ENCODE measurements at places on chromosomes 5 and 9.

- no peak for DNase-seq
Measured at GRCh38 chr9:112258106-112258505, 75.3 kb downstream of the PTBP3 start.

GRCh38 chr5:69509212-69509611, 16.6 kb downstream of the OCLN start:
- DNase-seq: no peak

DNA sequence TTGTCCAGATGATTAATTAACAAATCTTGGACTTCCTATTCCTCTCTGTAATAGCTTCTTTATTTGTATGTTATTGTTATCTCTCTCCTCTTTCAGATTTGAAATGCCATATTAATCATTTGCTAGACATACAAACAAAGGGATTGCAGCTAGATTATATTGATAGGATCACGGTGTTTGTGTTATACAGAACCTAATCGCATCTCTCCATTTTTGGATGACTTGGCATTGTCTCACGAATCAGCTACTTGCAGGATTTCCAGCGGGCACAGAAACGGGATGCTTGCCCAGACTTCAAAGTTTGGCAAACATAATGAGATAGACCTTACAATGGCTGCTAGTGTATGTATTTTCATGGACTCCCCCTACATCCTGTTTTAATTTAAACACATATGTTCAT, 368.1 kb downstream of the TLE4 start:
- DNase-seq: no peak

GRCh38 chr9:21029661-21030060, 1.8 kb downstream of the HACD4 start:
- DNase-seq: no peak

GRCh38 chr5:3741374-3741770, 145.7 kb downstream of the IRX1 start:
- no peak for DNase-seq

- DNase-seq: no peak
Measured at GRCh38 chr9:91711755-91712601, 238.1 kb downstream of the ROR2 start.

GRCh38 chr5:136098176-136098575, 34.5 kb upstream of the SMAD5 start:
- no peak for DNase-seq

- no peak for DNase-seq
Measured at GRCh38 chr9:103319979-103320378, 324.8 kb downstream of the CYLC2 start.

DNA sequence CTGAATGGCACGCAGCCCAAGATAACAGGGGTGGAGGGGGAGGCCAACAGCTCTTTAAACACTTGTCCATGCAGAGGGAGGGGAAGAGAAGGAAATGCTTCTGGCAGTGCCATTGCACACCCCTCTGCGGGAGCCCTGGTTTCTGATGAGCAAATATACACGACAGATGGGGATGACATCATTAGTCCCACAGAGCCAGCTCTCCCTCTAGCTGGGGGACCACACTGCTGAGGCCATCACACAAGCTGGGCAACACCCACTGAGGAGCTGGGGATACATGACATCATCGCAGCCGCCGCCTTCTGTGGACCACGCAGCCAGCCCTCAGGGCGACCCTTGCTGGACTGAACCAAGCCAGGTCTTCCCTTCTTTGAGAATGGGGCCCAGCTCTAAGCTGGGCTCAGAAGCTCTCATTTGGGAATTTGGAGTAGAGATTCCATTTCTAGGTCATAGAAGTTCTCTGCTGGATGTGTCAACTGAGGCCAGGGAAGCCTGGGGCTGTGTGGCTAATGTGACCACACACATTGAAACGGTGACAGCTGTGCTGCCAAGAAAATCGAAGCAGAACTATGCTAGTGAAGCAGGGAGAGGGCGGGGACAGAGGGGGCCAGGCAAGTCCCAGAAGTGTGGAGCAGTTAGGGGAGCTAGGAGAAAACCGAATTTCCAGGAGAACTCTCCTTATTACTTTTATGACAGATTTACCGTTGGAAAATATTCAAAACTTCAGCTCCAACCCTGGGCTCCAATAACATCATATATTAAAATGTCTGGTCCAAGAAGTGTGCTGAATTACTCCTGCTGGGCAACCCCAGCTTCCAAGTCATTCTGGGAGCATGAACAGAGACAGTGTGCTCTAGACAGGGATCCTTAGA, 79.5 kb downstream of the PRRT1B start:
- DNase-seq: no peak

DNA sequence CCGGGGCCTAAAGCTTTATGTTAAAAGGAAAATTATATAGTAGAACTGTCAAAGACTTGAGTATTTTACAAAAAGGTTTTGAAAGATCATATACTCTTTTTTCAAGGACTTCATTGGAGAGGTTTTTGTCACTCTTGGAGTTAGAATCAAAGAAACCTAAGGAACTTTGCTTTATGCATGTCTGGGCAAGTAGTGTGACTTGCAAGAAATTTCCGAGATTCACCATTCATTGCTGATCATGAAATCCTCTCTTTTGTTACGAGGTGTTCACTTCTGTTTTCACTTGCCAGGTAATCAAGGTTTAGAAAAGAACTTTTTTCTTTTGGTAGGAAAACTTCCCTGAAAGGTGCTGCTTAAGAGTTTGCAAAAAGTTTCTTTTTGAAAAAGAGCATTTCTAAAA, 64.8 kb downstream of the NUP214 start:
- DNase-seq: no peak

DNA sequence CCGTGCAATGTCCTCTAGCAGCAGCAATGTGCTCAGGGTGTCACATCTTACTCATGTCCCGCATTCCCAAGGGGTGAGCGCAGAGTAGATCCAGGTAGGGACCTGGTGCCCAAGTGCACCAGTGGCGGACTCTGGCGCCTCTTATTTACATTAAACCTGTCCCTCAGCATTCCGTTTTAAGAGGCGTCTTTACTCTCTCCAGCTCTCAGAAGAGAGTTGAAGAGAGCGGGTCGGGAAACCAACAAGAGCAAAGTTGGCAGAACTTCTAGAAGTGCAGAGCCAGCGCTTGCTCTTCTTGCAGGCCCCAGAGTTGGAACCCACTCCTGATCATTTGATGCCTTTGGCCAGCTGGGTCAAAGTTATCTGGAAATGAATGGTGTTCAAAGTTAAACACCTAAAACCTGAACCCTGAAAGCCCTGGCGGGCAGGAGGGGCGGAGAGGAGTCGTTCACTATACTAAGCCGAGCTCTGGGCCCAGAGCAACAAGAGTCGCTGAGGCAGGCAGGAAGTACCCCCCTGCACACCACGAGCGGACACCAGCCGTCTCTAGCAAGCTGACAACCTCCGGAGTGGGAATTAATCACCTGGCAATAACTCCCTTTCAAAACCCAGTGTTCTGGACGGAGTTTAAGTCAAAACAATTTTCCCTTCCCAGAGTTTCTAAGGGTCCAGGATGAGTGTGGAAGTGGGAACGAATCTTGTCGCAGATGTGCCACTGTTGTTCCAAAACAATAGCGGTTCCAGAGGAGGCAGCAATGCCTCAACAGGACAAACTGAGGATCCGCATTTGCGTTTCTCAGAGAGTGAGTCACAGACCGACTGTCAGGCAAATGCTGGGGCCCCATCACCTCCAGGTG, 122.8 kb downstream of the TMEM161B start:
- DNase-seq: no peak

GRCh38 chr5:163460562-163461171, at the start of gene HMMR:
HMMR (plus strand) TSS chr5:163460632; CDS start chr5:163460693, 61 bp downstream.
- DNase-seq: no peak

DNA sequence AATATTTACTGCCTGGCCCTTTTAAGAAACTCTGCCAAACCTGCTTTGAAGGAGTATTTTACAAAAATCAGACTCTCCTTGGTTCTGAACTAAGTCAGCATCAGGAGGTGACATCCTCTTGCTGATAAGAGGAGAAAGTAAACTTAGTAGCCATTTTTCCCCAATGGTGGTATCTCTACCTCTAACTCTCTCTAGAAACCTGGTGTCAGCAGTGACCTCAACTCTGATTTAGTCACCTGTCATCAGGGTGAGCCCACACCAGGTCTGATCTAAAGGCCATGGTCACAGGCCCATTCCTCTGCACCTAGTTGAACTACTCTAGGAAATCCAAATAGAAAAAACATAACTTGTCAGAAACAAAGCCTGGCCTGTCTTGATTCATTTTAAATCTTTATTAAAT, 4.2 kb downstream of the CARNMT1 start:
- DNase-seq: no peak

DNA sequence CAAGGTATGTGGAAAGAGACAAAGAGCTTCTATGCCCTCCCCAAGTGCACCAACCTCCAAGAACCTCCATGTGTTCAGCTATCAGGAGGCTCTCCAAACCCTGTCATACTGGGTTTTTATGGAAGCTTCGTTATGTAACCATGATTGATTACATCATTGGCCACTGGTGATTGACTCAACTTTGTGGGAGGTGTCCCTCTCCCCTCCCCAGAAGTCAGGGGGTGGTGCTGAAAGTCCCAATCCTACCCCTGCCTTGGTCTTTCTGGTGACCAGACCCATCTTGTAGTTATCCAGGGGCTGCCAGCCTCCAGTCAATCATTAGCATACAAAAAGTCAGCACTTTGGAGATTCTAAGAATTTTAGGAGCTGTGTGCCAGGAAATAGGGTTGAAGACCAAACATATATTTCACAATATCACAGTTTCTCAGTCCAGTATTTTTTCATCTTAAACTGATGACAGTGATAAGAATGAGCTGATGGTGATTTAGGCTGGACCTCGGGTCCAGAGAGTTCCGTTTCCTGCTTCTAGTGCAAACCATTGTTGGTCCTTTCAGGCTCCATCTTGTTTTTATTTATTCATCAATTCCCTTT, 27.3 kb upstream of the FANCC start:
- no peak for DNase-seq

DNA sequence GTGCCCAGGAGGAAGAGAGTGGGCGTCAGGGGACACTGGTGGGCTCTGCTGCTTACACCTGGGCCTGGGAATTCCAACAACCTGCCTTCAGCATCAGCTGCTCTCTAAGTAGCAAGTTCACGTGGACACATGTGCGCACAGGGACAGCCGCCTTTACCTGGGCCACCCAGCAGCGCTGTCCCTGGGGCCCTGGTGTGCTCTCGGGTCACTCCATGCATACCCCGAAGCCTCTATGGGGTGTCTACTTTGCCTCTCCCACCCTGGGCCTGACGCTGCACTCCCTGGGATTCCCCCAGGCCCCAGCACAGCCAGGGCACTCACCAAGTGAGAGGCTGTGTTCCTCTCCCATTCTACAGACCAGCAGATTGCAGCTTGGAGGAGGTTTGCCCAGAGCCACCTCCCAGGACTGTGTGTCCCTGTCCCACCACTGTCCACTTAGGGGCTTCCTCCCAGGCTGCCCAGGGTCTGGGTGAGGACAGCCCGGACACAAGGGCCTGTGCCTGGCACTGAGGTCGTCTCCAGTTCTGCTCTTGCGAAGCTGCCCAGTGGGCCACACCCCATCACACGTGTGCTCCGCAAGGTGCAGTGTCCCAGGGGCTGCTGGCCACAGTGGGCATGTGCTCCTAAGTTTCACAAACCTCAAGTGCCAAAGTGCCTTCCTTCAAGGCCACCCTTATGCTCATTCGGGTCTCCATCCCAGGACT, 5.9 kb downstream of the NINJ1 start:
- no peak for DNase-seq

GRCh38 chr9:109118808-109119438, 824 bp downstream of the TMEM245 start:
- DNase-seq: no peak

GRCh38 chr9:84773022-84773421, 103.5 kb downstream of the NTRK2 start:
- DNase-seq: no peak

GRCh38 chr5:132761321-132762240, 14.4 kb downstream of the CCNI2 start:
- no peak for DNase-seq

GRCh38 chr9:135517407-135517822, 3.8 kb upstream of the LCN1 start:
- DNase-seq: no peak

DNA sequence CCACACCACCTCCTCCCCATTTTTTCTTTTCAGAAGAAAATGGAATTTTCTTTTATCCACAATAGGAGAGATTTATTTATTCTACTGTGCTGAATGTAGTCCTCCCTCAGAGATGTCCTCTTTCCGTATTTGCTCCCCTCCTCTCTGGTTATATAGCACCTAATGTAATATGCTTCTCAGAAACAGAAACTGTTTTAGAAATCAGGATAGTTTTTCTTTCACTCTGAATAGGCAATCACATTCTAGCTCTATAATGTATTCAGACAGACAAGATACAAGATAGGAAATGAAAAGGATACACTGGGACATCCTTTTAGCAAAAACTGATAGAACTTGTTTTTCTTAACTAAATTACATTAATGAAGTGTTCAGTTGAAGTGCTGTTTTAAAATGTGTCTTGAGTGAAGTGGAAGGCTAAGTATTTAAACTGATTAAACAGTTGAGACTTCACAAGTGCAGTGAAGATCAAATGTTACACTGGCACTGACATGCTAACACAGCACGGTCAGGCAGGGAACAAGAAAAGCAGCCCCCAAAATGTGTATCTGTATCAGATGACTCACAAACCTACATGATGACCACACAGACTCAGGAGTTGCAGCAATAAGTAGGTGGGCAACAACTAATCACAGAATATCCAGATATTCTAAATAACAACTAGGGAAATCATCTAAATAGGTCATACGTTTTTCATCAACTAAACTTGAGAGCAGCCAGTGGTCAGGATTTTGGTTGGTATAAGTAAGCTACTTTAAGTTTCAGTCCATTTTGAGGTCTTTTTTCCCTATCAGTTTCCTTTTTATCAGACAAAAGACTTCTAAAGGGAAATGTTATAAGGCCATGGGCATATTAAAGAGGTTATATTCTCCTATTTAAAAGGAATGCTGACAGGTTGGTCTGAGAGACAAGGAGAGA, 260.4 kb downstream of the MLLT3 start:
- no peak for DNase-seq

DNA sequence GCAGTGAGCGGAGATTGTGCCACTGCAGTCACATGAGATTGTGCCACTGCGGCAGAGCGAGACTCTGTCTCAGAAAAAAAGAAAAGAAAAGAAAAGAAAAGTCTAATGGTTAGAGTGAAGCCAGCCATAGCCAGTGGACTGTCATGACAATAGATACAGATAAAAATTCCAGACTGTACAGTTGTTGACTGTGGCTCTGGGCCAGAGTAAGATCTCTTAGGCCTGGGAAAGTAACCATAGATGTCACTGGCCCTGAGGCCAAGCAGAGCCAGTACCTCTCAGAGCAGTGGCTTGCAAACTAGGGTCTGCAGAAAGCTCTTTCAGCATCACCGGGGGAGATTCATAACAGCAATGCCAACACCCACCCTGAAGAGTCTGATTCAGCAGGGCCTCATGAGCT, 44.1 kb upstream of the SUB1 start:
- no peak for DNase-seq
